HepG2 (cell line): ENCODE measurements at places on chromosomes 5 and 9.
A peak's percentile ranks its signal among the peaks of the same experiment; 100 is the strongest.

DNA sequence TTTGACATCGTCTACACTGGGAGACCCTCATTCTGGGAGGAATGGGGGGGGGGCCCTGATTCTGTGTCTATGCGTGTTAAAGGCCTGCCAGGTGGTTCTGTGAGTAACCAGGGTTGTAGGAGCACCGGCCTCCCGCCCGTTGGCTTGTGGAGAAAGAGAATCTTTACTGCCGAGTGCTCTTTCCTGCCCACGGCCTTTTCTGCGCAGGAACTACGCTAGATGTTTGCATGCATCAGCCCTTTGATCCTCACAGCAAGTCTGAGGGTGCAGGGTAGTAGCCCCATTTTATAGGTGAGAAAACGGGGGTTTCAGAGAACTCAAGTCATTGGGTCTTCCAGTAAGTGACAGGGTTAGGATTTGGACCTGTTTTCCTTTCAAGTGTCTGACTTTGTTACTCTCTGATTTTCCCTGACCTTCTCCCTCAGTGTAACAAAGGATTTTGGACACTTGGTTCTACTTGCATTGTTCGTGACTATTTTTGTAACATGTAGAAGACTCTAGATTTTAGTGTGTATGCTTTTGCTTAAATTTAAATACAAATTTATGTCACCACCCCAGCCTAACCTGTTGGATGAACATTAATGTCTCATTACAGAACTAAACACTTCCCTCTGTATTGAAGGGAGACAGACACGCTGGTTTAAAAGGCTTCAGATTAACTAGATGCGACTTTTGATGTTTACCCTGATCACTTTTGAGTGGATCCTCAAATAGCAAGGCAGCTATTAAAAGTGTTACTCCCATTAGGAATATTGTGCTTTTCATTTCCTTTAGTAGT is 22.0 kb downstream of the MAST4 start:
- H3K27me3 ChIP-seq, result no peaks in the 10 kb centered on the region; the same call in 1 of the 2 replicates
- no peaks in the 10 kb centered on the region for H3K4me1 ChIP-seq

DNA sequence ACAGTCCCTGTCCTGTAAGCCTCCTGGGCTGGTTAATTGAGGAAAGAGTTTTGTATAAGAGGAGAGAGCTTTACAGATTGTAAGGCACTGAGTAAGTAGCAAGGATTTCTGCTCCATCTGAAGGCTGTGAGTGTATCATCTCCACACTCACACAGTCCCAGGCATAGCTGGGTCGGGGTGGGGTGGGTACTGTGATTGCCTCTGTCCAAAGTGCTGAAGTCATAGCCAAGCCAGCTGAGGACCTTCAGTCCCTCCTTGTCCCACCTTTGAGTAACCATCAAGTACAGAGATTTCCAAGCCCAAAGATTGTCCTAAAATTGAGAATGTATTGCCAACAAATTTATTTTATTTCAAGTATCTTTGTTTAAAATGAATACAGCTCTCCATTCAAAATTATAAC is 5.5 kb upstream of the DNAJB5 start:
- DNase-seq, result no peak
- H3K36me3 ChIP-seq, result no peaks in the 10 kb centered on the region
- H3K4me1 ChIP-seq, result peaks cover 4% of the 10 kb centered on the region; the same call in 1 of the 2 replicates
- H3K27ac ChIP-seq, result no peak overlapping the region
- peaks cover 30% of the 10 kb centered on the region for H3K27me3 ChIP-seq

DNA sequence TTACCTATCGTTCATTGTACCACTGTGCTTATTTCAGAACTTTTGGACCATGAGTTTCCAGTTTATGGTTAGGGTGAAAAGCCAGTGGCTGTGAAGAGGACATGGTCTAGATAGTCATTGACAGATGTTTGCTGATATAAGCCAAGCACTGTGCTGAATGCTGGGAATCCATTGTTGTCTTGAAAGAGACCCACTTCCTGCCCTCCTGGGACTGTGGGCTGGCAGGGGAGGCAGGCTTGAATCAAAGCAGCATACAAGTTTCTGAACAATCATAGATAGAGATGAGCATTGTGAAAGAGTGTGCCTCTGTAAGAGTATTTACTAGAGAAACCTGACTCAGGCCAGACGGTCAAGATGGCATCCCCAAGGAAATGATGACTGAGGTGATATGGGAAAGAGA is 73.4 kb downstream of the NMUR2 start:
- no peaks in the 10 kb centered on the region for H3K36me3 ChIP-seq
- no peak overlapping the region for H3K27ac ChIP-seq
- H3K4me1 ChIP-seq, result no peaks in the 10 kb centered on the region
- H3K4me3 ChIP-seq, result no peak overlapping the region
- no peaks in the 10 kb centered on the region for H3K27me3 ChIP-seq

GRCh38 chr9:95302479-95302878 is 15.0 kb downstream of the FANCC start:
- peaks cover 31% of the 10 kb centered on the region for H3K4me1 ChIP-seq
- H3K4me3 ChIP-seq, result no peak overlapping the region
- no peaks in the 10 kb centered on the region for H3K27me3 ChIP-seq
- no peaks in the 10 kb centered on the region for H3K36me3 ChIP-seq
- H3K27ac ChIP-seq, result no peak overlapping the region

DNA sequence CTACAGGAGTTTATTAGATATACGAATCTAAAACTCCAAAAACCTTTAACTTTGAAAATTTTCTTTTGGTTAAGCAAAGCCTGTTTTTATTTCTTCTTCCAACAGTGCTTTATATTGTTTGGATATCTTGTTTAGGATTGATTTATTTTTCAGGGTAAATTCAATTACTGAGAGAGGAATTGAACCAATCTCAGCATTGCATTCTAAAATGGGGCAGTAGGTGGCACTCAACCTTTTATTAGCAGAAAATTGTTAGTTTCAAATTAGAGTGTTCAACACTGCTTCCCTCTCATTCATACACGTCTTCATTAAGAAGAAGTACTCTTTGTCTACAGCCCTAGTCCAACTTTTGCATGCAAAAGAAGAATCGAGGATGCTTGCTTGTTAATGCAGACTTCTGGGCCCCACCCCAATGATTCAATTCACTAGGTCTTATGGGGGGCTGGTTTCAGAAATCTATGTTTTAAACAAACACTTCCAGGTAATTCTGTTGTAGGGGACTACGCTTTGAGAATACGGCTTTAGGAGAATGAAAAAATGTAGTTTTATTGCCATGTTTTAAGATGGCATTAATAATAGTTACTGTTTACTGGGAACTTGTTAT is 26.6 kb downstream of the MRPL22 start:
- no peak overlapping the region for H3K27ac ChIP-seq
- H3K36me3 ChIP-seq, result no peaks in the 10 kb centered on the region; the same call in 1 of the 2 replicates
- H3K27me3 ChIP-seq, result no peaks in the 10 kb centered on the region
- no peak overlapping the region for H3K4me3 ChIP-seq
- DNase-seq, result no peak
- H3K4me1 ChIP-seq, result peaks cover 19% of the 10 kb centered on the region

DNA sequence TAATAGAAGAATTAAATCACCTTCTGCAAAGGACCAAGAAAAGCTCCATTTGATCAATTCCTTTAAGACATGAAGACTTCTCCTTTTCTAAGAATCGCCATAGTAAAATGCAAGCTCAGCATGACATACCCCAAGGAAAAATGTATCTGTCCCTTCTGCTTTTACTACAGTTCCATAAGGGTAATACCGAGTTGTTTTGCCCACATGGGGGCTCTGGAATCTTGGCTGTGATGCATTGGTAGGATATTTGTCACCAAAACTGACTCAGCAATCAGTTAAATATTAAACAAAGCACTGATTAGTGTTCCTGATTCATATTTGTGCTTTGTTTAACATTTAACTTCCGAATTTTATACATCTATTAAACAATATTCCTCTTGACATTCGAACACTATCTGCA is 24.3 kb upstream of the KCNIP1 start:
- H3K36me3 ChIP-seq, result no peaks in the 10 kb centered on the region
- no peak for DNase-seq

GRCh38 chr5:111853748-111854147 is 96.8 kb upstream of the NREP start:
- no peak for DNase-seq
- no peak overlapping the region for H3K4me3 ChIP-seq
- no peaks in the 10 kb centered on the region for H3K27me3 ChIP-seq
- no peak overlapping the region for H3K27ac ChIP-seq

DNA sequence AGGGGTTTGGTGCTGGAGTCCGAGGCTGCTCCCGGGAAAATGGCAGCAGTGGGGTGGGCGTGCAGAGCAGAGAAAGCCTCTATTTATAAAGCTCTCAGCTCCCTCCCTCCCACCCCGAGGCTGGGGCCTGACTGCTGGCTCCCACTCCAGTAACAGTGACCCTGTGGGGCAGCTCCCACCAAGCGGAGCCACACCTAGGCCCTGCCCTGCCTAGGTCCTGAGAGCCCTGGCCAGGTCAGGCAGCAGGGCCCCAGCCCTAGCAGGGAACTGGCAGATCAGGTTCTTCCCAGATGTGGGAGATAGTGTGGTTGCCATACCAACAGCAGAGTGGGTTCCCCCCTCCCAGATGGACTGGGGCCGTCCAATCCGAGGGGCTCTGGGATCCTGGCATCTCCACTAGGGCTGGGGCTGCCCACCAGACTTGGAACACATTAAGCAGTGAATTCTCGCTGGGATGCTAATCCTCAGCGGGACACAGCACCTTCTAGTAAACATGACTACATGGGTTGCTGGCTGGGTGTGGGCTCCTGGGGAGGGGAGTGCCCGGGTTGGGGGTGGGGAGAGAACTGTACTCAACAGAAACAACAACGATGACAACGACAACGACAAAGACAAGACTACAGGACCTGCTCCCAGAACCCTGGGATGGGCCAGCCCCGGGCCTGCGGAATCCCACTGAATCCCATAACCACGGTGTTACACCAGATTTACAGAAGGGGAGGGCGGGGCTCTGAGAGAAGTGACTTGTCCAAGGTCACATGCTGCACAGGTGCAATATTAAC is 1.5 kb downstream of the SH3GLB2 start:
- H3K4me1 ChIP-seq, result peaks cover 38% of the 10 kb centered on the region
- peak; percentile 20 for DNase-seq
- H3K36me3 ChIP-seq, result no peaks in the 10 kb centered on the region

DNA sequence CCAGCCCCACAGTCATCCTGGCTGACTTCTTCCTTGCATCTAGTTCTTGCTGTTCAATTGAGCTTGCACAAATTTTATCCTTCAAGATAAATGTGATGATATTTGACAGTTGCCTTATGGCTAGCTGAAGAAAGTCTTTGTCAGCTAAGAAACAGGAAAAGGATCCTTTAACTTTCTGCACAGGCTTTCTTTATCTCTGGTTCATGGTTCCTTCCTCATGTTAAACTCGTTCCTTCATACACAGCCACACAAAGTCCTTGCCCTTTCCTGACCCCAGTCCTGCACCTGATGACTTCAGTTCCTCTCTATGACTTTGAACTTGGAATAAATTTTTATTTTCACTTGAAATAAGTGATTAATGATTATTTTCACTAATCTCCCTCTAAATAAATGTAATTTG is 132.5 kb upstream of the PRSS3 start:
- DNase-seq, result no peak
- no peak overlapping the region for H3K27ac ChIP-seq
- no peaks in the 10 kb centered on the region for H3K27me3 ChIP-seq

- no peaks in the 10 kb centered on the region for H3K36me3 ChIP-seq
- H3K4me3 ChIP-seq, result no peak overlapping the region
- DNase-seq, result no peak
- H3K27me3 ChIP-seq, result no peaks in the 10 kb centered on the region
- H3K27ac ChIP-seq, result no peak overlapping the region
These were observed 242.4 kb upstream of the ATP10B start for GRCh38 chr5:161094411-161094810.

DNA sequence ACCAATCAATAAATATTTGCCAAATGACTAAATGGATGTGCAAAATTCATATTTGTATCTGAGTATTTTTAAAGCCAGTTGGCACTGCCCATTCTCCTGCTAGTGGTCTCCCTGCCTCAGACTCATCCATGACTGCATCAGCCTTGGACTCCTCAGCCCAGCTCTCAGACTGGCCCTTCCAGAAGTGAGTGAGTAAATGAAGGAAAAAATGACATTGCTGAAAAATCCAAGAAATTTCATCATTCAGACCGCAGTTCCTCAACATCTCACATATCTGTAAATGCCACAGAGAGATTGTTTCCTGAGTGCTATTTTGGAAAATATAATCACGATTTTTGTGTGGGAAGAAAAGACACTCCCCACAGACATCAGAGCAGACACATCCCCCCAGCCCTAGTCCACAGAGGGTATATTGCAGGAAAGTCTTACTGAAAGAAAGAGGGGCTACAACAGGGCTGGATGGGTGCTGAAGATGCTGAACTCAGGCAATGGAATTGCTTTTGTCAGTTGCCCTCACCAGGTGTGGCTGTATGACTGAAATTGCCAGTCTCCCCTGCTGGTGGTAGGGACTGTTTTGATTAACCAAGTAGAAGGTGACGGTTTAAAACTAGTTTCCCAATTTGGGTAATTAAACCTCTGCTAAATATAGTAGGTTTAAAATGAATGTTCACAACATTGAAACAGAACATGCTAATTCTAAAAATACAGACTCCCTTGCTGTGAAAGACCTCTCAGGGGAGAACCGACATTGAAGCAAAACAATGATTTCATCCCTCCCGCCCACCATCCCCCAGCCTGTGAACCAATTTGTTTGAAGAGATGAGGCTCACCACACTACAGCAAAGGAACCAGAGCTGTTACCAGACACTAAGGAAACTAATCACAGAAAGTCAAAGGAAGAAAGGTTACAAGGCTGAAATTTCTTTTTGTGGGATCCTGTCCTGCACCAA is 158.8 kb downstream of the DEPDC1B start:
- peak overlapping the region; percentile 14 for H3K27ac ChIP-seq
- no peaks in the 10 kb centered on the region for H3K36me3 ChIP-seq
- H3K27me3 ChIP-seq, result no peaks in the 10 kb centered on the region
- H3K4me1 ChIP-seq, result peaks cover 42% of the 10 kb centered on the region
- DNase-seq, result peak; percentile 32

DNA sequence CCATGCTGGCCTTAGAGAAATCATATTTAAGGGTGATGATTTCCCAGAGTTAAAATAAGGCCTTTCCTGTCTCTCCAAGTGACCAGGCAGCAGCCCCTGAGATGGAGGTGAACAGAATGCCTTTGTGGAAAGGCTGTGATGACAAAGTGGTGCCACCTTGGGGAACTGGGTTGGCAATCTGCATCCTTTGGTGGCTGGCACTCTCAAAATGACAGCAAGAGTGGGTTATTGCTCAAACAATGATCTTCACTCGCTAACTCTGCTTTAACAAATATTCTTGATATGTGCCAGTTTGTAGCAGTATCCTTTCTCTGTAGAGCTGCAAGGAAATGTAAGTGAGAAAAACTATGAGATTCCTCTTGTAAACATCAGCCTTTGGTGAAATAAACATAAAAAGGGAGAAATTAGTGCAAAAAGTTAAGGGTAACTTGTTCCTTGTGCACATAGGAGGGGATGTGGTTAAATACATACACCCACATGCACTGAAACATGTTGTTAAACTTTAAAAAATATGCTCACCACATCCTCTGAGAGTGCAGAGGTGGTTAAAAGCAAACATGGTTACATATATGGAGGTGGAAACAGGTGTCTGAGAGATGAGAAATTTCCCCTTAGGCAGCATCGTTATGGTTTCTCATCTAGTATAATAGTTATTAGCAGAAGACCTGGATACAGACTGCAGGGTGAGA is 373.4 kb upstream of the CTNND2 start:
- no peaks in the 10 kb centered on the region for H3K4me1 ChIP-seq
- no peaks in the 10 kb centered on the region for H3K36me3 ChIP-seq
- H3K27ac ChIP-seq, result no peak overlapping the region
- H3K4me3 ChIP-seq, result no peak overlapping the region
- H3K27me3 ChIP-seq, result no peaks in the 10 kb centered on the region
- no peak for DNase-seq

- H3K27me3 ChIP-seq, result peaks cover 57% of the 10 kb centered on the region; the same call in 2 of the 3 replicates
- no peaks in the 10 kb centered on the region for H3K36me3 ChIP-seq
- H3K4me3 ChIP-seq, result no peak overlapping the region
- no peak overlapping the region for H3K27ac ChIP-seq
These were observed 126.7 kb downstream of the OLFM1 start for GRCh38 chr9:135214054-135214640.
